Suppressor macrophage (primary cell): ENCODE measurements at places on chromosomes 12 and 14.

GRCh38 chr12:102050660-102051430 lies 10.9 kb downstream of the WASHC3 start:
- DNase-seq: no peak

DNA sequence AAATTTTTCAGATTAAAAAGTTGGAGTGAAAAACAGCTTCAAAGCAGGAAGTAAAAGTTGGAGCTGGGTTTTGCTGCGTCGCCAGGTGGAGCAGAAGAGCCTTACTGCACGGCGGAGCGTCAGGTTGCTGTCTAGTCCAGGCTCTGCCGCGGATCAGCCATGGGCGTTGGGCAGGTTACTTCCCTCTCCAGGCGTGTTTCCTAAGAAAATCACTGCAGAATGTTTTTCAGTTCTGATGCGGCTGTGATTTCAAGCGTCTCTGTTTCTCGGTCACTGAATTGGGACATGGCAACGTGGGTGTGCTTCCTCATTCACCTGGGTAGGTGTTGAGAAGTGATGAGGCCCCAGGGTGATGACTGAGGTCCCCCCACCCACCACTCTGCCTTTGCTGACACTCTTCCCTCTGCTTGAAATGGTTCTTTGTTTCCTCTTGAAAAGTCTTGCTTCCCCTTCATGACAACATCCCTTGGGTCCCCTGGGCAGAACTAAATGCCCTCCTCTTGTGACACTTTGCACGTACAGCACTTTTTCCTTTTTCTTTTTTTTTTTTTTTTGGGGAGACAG lies 7.6 kb downstream of the EVL start:
- DNase-seq: peak; percentile 94

GRCh38 chr12:64299628-64300027 lies 77.5 kb upstream of the KICS2 start:
- peak; percentile 4 for DNase-seq

GRCh38 chr12:66188584-66189485 lies at the start of gene IRAK3:
Gene IRAK3, plus strand, starts transcription at chr12:66189214. Its CDS starts 86 bp downstream, at chr12:66189300.
- peak; percentile 88 for DNase-seq

DNA sequence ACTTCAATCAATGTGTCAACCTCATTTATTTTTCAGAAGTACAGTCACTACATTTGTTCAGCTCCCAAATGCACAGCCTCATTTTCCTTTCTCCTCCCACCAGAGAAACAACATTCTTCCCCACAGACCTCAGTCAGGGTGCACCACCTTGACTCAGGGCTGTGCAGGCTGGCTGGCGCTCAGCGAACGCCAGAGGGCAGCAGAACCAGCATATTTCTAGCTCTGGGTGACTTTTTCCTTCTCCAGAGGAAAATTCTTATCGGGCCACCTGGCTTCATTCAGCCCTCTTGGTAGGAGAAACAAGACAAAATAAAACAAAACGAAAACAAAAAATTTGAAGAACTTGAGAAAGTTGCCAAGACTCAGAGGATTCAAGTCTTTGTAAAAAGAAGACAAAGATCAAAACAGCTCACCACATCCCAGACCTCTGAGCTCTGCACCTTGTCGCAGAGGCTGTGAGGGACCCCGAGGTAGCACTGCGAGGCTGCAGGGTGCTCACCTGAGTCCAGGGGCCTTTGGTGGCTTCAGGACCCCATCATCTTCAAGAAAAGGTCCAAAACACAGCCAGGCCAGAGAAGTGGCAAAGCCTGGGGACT lies 33.7 kb downstream of the PAH start:
- peak; percentile 50 for DNase-seq
